ENCODE measurements at places on chromosomes 1 and 21.

GRCh38 chr1:160325252-160325651 lies 17.8 kb downstream of the COPA start:
- DNase-seq, result no peak

- DNase-seq, result no peak
Observed at GRCh38 chr1:201255479-201256362, 27.6 kb upstream of the PKP1 start.

- no peak for DNase-seq
Observed at GRCh38 chr1:108829498-108829916, 27.4 kb downstream of the AKNAD1 start.

- no peak for DNase-seq
Observed at GRCh38 chr1:219927298-219927955, 930 bp downstream of the SLC30A10 start.

GRCh38 chr1:115496904-115497527 lies 144.8 kb upstream of the VANGL1 start:
- DNase-seq, result no peak

DNA sequence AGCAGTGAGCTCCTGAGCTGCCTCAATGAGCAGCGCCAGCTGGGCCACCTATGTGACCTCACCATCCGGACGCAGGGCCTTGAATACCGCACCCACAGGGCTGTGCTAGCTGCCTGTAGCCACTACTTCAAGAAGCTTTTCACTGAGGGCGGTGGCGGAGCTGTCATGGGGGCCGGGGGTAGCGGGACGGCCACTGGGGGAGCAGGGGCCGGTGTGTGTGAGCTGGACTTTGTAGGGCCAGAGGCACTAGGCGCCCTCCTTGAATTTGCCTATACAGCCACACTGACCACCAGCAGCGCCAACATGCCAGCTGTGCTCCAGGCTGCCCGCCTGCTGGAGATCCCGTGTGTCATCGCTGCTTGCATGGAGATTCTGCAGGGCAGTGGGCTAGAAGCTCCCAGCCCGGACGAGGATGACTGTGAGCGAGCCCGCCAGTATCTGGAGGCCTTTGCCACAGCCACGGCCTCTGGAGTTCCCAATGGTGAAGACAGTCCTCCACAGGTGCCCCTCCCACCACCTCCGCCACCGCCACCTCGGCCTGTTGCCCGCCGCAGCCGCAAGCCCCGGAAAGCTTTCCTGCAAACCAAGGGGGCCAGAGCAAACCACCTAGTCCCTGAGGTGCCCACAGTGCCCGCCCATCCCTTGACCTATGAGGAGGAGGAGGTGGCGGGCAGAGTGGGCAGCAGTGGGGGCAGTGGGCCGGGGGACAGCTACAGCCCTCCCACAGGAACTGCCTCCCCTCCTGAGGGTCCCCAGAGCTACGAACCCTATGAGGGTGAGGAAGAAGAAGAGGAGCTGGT lies 12.3 kb downstream of the ZBTB7B start:
- no peak for DNase-seq

- DNase-seq, result no peak
Observed at GRCh38 chr1:46334030-46334384, 6.6 kb upstream of the NSUN4 start.

- DNase-seq, result peak; percentile 67
Observed at GRCh38 chr1:160675641-160676410, 29.0 kb upstream of the SLAMF1 start.

- DNase-seq, result no peak
Observed at GRCh38 chr1:109985247-109986053, 885 bp downstream of the AHCYL1 start.

DNA sequence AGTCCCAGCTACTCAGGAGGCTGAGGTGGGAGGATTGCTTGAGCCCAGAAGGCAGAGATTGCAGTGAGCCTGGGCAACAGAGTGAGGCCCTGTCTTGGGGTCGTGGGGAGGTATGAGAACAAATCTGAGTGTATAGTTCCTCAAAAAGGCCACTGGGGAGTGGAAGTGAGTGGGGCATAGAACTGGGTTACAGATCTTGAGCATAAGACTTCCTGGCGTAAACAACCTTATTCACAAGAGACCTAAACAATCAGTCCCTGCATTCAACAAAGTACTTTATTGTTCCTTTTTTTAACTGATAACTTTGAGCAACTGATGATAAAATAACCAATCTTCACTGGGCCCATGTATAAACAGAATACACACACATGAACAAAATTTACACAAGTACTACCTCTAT lies 72.7 kb upstream of the MUTYH start:
- no peak for DNase-seq

DNA sequence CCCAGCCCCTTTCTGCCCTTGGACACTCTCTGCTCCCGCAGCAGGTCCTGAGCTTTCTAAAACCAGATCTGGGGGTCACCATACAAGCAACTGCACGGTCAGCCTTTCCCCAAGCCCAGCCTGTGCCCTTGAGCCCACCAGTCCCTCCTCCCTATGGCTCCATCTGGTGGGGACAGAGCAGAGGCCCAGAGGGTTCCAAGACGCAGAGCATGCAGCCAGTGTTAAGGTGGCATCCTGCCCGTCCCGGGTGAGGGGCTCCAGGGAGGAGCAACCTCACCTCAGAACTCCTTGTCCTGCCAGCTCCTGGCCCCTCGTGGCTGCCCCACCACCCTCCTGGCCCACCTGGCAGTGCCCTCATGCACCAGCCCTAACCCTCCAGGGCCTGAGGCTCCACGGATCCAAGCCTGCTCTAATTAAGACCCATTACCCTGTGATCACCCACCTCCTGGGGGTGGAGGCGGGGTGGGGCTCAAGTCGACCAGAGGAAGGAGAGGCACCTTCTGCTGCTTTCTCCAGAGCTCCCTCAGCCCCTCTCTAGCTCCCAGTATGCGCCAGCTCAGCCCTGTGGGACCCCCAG lies 8.5 kb downstream of the CHD5 start:
- DNase-seq, result no peak

DNA sequence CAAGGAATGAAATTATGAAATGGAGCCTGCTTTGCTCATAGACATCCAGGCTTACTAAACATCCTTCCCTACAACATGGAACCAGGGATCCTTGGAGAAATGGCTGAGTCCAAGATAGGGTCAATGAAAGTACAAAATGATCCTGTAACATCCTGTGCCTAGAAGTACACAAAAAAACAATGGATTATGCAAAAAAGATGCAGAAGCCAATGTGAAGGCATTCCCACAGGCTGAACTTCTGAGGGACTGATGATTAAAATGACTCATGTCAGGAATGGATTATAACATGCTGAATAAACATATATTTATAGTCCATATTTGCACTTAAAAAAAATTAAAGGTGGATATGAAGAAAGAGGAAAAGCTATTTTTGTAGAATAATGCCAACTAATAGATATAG lies 10.4 kb upstream of the HOOK1 start:
- no peak for DNase-seq

DNA sequence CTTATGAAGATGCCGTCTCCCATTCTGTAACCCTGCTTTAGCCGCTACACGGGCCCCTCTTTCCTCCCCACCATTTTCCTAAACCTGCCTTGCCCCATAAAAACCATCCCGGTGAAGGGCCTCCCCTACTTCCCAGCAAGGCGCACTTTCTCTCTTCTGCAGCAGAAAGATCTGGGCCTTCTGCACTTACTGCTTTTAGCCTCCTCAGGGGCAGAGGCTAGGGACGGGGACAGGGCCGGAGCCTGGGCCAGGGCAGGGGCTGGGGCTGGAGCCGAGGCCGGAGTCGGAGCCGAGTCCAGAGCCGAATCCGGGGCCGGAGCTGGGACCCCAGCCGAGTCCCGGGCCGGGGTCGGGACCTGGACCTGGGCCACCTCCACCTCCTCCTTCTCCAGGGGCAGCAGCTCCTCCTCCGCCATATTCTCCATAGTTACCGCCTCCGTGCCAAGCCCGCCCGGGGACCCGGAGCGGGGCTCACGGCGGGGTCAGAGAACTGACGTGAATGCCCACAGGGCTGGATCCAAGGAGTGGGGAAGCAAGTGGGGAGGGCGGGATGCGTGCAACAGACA lies 382 bp downstream of the TRMT1L start:
- DNase-seq, result no peak

GRCh38 chr1:162091681-162092524 lies 22.4 kb downstream of the NOS1AP start:
- no peak for DNase-seq

- peak; percentile 13 for DNase-seq
Observed at GRCh38 chr1:152141971-152142584, 16.9 kb downstream of the RPTN start.
